ENCODE measurements at places on chromosomes 6 and 20.

DNA sequence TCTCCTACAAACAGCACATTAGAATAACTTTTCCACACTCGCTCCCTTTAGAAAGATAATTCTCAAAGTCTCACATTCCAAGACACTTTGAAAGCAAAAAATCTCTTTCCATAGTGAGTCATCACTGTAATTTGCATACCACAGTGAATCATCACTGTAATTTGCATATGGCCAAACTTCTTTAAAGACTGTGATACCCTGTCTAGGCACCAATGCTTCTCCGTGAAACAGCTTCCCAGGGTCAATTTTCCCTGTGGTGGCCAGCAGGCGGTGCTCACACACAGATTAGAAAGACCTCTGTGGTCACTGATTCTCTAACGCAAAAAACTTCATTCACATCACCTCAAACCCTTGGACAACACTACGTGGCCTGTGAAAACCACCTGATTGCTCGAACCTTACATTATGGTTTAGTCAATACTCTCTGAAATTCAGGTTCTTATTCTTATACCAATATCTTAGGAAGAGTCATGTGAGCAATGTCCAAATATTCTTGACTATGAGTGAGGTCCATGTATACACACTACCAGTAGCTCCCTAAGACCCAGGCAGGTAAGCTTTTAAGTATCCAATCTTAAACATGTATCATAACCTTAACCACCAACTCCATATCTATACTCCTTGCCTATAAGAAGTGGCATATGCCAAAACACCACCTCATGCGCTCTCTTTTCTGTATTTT, 78.5 kb upstream of the PHACTR1 start:
- peak; percentile 18 for DNase-seq

DNA sequence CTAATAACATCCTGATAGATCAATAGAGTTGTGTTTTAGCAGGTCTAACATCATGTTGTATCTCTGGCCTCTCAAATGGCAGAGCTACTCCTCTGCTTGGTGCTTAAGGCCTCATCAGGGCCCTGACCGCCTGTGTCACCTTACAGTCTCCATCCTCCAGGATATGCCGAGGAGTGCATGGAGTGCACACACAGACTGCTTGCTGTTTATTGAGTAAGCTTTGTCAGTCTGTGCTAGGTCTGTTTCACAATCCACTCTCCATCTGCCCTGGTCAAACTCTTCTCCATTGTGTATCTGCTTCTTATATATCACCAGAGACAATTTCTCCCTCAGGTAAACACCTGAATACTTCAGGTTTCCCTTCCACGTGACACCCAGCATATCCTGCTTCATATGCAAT, 136.1 kb downstream of the SLC24A3 start:
- DNase-seq = no peak

- DNase-seq = no peak
These were observed 30.0 kb downstream of the BRPF3 start for GRCh38 chr6:36226438-36227047.

DNA sequence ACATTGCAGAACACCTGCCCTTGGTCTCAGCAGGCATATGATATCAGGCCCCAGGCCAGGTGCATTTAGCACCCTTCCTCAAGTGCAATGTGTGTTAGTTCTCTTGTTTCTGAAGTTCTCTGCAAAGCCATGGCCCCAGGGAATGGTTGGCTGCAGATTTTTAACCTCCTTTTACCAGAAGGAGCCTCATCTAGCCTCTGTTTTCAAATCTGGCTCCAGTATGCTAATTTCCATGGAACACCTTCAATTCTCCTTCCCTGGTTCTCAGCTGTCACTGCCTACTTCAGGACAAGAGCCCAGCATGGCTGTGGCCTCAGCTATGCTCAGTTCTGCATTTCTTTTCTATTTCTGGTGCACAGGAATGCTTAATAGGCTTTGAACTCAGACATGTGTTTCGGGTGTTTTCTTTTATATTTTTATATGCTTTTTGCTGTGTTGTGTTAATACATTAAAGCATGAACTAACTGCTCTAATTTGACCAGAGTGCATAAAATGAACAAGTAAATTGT, 51.6 kb upstream of the OGFRL1 start:
- no peak for DNase-seq

GRCh38 chr6:16717275-16717942, 43.9 kb downstream of the ATXN1 start:
- DNase-seq = no peak

DNA sequence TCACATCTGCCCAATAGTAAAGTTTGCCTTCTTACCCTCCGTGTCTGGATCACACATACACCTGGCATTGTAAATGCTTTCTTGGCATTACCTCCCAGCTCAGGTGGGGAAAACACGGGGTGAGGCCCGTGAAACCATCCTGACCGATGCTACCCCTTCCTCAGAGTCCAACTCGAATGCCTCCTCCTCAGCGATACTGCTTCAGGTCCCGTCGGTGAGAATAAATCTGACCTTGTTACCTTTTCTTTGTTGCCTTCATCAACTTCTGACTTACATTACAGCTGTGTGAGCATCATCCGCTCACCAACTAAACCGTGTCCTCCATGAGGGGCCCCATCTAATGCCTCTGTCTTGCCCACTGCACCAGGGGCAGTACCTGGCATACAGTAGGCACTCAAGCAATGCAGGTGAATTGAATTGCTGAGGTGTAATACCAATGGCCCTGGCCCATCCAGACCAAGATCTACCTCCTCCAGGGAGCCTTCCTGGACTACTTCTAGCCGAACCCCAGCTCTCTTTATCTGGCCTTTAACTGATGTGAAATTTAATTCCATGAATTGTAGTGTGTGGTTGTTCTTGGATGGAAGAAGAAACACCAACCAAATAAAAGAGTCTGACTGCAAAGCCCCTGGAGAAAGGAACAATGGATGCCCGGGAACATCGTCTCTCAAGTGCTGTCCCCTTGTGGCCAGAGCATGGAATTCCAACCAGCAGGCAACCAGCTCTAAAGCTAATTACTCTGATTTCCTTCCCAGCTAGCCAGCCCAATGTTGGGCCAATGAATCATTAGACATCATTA, 141.5 kb downstream of the ANKRD60 start:
- peak; percentile 51 for DNase-seq

- DNase-seq = no peak
These were observed 86.8 kb downstream of the CDC40 start for GRCh38 chr6:110266996-110267395.

GRCh38 chr20:21358737-21359136, 38.6 kb downstream of the NKX2-4 start:
- no peak for DNase-seq

DNA sequence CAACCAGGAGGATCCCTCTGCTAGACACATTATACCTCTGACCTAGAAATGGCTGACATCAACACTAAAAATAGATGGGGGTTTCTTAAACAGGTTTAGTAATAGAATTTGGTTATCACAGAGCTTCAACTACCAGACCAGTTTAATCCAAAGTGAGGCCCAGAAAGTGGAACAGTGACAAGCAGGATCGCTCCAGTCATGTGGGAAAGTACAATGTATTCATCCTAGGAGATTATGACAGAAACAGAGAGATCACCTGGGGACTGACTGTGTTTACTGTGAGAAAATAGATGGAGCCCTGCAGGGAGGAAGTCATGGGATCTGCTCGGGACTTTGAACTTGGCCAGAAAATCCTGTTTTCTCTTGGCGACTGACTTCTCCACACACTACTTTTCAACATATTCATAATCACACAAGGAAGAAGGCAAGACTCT, 238.7 kb upstream of the SOX4 start:
- DNase-seq = no peak

- DNase-seq = peak; percentile 40
These were observed 16.7 kb upstream of the TBC1D20 start for GRCh38 chr20:478949-479429.

GRCh38 chr6:12293235-12293930, 3.2 kb downstream of the EDN1 start:
- no peak for DNase-seq

DNA sequence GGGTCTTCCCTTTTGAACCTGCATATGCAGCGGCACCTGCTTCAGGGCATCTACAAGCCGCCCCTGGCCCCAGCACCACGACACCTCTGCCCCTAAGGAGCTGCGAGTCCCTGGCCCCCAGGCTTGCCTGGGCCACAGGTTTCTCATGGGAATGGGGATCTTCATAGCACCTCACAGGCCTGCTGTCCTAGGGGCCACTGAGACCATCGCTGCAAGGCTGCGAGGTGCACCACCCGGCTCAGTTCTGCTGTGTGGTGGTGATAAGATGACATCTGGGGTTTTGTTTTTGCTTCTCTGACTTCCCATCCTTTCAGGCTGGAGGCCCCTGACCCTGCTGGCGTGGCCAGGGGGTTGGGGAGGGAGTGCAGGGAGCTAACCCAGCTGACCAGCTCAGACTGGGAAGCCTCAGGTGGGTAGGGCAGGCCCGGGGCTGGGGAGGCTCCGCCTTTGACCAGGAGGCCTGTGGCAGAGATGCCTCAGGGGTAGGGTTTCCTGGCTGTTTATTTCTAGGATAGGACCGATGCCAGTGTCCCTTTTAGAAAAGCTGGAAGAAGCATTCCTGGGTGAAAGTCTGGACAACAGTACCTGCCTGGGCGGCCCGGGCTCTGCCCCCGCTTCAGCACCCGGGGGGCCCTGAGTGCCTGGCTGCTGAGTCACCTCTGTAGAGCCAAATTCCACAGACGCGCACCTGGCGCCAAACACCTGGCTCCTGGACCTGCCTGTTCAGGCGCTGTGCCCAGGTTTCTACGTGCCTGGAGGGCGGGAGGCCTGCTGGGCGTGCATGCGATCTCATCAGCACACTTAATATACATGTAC, 264.7 kb downstream of the DLL1 start:
- no peak for DNase-seq

DNA sequence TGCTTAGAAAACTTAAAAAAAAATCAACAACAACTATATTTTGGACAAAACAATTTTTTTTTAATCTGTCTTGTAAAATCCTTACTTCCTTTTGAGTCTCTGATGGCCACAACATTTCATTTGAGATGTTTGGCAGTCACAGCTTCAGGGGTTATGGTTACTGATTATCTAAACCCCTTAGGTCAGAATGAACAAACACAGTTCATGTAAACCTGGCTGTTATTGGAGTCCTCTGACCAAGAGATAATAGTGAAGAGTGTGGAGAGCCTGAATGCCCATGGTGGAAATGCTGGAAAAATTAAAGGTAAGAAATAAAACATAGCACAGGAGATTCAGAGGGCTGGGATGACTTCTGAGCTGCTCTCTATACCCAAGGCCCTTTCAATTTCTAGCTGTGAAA, 38.2 kb downstream of the TMX4 start:
- no peak for DNase-seq

- peak; percentile 84 for DNase-seq
These were observed 718.7 kb upstream of the ADGRB3 start for GRCh38 chr6:67916399-67916798.

DNA sequence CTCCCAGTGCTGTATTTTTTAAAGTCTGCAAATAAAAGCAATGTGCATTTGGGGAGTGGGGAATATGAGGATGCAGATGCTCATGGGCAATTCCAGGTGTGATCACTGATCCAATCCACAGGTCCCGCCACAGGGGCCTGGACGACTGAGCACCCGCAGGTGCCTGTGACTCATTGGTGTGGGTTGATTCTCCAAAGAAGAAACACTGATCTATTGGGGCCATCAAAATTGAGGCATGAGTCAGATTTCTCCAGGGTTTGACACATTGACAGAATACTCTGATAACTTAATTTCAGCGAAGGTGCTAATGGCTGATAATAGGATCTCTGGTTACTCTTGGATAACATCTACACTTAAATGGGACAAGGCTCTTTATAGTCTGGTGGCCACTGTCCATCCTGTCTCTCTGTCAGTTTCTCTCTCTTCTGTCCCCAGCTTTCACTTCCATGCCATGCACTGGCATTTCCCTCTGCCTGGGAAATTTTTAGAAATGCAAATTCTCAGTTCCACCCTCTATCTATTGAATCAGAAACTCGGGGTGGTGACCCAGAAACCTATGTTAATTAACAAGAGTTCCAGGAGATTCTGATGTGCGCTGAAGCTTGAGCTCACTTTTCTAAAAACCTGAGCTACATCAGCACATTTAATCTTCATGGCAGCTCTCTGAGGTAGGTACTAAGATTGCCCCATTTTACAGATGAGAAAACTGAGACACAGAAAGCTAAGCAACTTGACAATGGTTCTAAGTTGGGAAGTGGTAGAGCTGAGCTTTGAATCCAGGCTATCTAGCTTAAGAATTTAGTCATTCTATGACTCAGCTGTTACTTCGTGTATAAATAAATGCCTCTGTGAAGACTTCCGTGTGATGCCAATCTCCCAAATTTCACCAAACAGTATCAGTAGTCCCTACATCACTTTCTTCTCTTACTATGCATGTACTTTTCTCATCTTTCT, 10.2 kb upstream of the RCAN2 start:
- peak; percentile 24 for DNase-seq

GRCh38 chr20:56630086-56630493, 984 bp downstream of the TFAP2C start:
- no peak for DNase-seq

DNA sequence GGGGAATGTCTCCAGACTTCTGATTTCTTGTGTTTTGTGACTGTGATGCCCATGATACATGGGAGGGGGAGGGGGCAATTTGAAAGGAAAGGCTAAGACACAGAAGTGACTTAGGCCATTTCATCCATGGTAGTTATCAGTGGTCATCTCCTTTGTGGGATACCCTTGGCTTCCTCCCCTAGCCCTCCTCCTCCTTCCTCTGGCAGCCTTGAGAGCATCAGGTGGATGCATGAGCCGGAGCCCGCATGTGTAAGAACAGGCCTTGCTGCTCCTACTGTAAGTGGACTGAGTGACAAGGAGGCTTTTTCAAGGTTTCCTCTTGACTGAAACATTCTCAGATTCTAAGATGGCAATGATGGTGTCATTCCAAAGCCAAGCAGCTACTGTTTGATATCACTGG, 874 bp downstream of the CD83 start:
- no peak for DNase-seq

- DNase-seq = no peak
These were observed 33.9 kb downstream of the CCN2 start for GRCh38 chr6:131917318-131917717.

DNA sequence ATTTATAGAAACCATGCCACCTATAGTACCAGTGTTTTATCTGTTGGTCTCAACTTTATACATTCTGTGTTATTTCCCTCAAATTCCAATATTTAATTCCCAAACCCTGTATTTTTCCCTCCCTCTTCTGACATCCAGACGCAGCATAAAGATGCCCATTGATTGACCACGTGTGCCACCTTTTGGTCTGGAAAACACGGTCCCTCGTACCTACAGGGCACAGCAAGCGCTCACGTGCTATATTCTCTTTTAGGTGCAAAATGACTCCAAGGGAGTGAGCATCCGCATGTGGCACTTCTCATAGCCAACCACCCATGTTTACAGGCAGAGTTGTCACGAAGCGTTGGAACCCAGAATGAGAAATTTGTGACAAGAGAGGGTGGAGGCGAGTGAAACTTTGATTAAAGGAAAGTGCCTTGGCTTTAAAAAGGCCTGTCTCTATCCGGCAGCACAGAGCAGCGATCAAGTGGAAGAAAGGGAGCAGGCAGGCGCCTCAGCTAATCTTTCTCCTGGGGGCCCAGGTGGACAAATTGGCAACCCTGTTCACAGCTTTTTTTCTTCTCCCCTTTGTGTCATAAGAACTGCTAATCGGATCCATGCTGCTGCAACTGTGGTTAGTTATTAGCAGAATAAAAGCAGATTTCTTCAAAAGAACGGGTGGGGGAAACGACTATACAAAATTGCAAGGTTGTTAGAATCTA, 225.9 kb downstream of the TMEM242 start:
- DNase-seq = no peak
